ENCODE measurements at places on chromosomes 16 and 17.

- DNase-seq, result no peak
These were observed 3.9 kb downstream of the SPATA20 start for GRCh38 chr17:50550661-50551432.

DNA sequence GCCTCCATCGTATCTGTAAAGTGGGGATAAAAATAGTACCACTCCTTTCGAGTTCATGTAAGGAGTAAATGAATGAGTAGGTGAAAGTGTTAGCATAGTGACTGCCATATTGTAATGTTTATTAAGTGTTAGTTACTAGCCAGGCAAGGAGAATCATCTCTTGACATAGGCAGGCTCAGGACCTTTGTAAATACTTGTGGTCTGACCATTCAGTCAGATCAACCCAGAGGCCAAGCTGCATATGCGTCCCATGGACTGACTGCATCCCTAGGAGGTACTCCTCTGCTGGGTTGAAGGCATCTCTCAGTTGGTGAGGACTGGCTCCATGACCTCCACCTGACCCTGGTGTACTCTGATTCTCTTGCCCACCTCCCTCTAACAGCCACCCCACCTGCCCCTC lies 40.5 kb upstream of the CDRT4 start:
- no peak for DNase-seq

DNA sequence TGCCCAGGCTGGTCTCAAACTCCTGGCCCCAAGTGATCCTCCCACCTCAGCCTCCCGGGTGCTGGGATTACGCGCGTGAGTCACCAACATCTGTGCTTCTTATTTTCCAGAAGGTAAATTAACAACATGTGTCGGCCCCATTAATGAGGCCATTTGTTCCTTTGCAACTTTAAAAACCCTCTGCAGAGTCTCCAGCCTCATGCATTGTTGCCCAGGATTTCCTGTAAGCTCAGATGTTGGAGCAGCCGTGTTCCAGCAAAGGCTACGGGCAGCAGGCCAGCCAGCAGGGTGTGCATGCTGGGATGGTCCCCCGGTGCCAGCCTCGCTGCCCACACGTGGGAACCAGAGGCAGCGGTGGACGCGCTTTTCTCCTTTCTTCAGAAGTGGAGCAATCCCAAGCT lies 19.1 kb upstream of the HEXD start:
- no peak for DNase-seq

DNA sequence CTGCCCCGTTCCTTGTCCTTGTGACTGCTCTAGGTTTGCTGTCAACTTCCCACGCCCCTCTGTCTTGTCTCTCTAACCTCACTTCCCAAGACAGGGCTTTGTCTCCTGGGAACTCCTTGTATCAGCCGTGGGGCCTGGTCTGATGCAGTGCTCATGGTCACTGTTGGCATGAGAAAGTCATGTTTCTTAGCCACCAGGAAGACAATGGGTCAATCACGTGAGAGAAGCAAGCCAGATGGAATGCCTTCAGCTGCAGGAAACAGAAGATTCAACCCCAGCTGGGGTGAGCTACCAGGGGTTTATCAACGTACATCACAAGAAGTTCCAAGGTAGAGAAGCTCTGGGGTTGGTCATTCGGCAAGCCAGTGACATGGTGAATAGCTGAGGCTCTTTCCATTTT lies 116.6 kb downstream of the IRF8 start:
- no peak for DNase-seq

GRCh38 chr17:51422634-51423033 lies 162.3 kb downstream of the UTP18 start:
- no peak for DNase-seq

- DNase-seq, result no peak
These were observed 121.3 kb downstream of the RAB11FIP4 start for GRCh38 chr17:31512796-31513195.

DNA sequence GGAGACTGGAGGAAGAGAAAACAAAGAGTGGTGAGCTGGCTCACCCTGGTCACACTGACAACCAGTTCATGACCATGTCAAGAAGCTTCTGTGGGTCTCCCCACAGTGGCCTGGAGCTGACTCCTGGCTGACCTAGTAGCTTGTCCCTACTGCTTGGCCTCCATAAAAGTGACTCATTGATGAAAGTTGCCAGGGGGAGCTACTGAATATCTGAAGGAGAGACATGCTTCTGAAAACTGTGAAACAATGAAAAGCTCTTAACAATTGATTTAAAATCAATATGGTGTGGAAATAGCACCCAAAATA lies 22.0 kb downstream of the SMPD3 start:
- no peak for DNase-seq

GRCh38 chr17:21522755-21523336 lies 146.7 kb downstream of the KCNJ12 start:
- no peak for DNase-seq

Measured in hematopoietic multipotent progenitor cell treated with erythropoietin and hydrocortisone succinate and interleukin-3 and kit ligand, for 15 days (in vitro differentiated cells).